GM12878 (cell line): ENCODE measurements at places on chromosomes 11 and 22. TPM values are rescaled to one million over a fixed set of nuclear protein-coding genes. Genes with fewer than 3 reads are reported as not detected.
A peak's percentile ranks its signal among the peaks of the same experiment; 100 is the strongest.

DNA sequence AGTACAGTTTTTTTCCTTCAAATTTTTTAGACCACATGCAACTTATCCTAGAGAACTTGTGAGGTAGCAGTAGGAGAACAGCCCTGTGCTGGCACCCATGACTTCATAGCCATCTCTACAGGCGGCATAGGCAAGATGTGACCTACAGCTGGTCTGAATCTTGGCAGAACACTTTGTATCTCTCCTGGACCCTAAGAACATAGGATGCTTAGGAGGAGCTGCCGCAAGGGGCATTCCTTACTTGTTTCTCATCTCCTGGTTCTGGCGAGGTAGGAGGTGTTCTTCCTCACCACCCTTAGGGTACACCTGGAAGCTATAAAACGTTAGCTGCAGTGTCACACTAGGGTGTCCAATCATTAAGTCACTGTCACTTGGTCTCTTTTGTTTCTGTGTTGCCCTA, 16.4 kb downstream of the CWC15 start:
- H3K27me3 ChIP-seq, result no peaks in the 10 kb centered on the region
- H3K4me1 ChIP-seq, result no peaks in the 10 kb centered on the region
- DNase-seq, result no peak
- no peak overlapping the region for H3K27ac ChIP-seq
- H3K36me3 ChIP-seq, result no peaks in the 10 kb centered on the region
- no peak overlapping the region for H3K4me3 ChIP-seq

The ARHGAP32 gene
- polyA plus RNA-seq, result 0.01 and 0.02 TPM in 2 replicates

The CBL gene
- 8.6 and 8.8 TPM in 2 replicates for polyA plus RNA-seq

- no peaks in the 10 kb centered on the region for H3K27me3 ChIP-seq
- no peak overlapping the region for H3K27ac ChIP-seq
- H3K4me3 ChIP-seq, result no peak overlapping the region
- no peak for DNase-seq
- no peaks in the 10 kb centered on the region for H3K4me1 ChIP-seq
Observed at GRCh38 chr22:27327981-27328721, 473.4 kb downstream of the MN1 start.

DNA sequence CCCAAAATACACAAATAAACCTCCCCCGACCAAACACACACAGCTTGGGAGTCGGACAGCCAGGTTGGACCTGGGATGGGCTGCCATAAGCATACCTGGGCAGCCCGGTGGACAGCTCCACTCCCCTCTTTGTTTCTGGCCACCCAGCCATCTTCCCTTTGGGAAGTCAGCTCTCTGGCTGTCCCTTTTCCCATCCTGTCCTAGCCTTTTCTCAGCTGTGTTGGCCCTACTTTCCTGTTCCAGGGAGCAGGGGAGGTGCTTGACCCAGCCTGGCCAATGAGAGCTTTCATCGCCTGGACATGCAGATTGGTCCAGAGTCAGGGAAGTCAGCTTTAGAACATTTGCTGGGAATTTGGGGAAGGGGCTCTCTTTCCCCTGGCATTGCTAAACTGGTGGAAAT, 68.7 kb upstream of the NECTIN1 start:
- H3K4me1 ChIP-seq, result no peaks in the 10 kb centered on the region
- no peaks in the 10 kb centered on the region for H3K27me3 ChIP-seq
- DNase-seq, result no peak

- H3K36me3 ChIP-seq, result no peaks in the 10 kb centered on the region
- no peak overlapping the region for H3K27ac ChIP-seq
- H3K4me3 ChIP-seq, result no peak overlapping the region
- no peaks in the 10 kb centered on the region for H3K27me3 ChIP-seq
- DNase-seq, result no peak
Observed at GRCh38 chr11:4654635-4655369, 11.0 kb downstream of the OR51E1 start.

GRCh38 chr11:116715383-116715782, 57.4 kb downstream of the BUD13 start:
- H3K27ac ChIP-seq, result no peak overlapping the region
- H3K36me3 ChIP-seq, result no peaks in the 10 kb centered on the region
- peaks cover 3% of the 10 kb centered on the region for H3K27me3 ChIP-seq
- H3K4me1 ChIP-seq, result no peaks in the 10 kb centered on the region
- DNase-seq, result no peak
- H3K4me3 ChIP-seq, result no peak overlapping the region

- no peaks in the 10 kb centered on the region; the same call in 1 of the 2 replicates for H3K27me3 ChIP-seq
- no peak for DNase-seq
- H3K27ac ChIP-seq, result no peak overlapping the region; the same call in 1 of the 2 replicates
Observed at GRCh38 chr11:559712-560304, 730 bp downstream of the LMNTD2 start.

DNA sequence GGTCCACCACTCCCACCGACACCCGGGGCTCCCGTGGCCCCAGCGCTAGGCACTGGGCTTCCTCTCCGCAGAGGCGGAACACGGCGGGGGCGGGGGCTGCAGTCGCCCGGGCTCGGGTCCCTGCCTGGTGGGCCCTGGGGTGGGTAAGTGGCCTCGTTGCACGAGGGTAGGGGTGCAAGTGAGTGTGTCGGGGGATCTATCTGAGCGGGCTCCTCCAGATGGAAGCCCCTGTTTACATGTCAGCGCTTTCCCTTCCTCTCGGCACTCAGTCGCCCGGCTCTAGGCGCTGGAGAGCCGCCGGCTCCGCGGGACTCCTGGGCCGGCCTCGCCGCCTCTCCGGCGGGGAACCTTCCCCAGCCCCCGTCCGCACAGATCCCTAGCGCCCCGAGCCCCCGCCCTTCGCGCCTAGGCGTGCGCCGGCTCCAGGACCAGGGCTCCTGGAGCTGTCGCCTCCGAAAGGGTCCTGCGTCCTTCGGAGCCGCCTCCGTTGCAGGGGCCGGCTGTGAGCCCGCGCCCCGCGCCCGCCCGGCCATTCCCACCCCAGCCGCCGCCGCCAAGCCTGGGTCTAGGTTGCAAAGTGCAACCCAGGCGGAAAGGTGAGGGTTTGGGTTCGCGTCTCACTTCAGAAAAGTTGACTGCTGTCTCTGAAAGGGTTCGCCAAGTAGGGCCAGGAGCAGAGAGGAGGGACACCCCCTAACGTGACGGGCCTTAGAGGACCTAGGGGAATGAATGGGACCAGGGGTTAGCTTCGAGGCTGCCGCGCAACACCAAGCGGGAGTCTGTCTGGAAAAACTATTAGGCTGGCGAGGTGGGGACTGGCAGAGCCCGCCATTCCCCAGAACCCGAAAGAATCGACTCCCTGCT, 978 bp downstream of the FLI1 start:
- peaks cover 26% of the 10 kb centered on the region for H3K4me1 ChIP-seq
- H3K27me3 ChIP-seq, result no peaks in the 10 kb centered on the region
- peak overlapping the region; percentile 81 for H3K27ac ChIP-seq
- DNase-seq, result no peak
- H3K4me3 ChIP-seq, result peak overlapping the region; percentile 95
- peaks cover 6% of the 10 kb centered on the region; the same call in 1 of the 2 replicates for H3K36me3 ChIP-seq

GRCh38 chr11:130465263-130465662, 16.8 kb downstream of the ADAMTS15 start:
- no peaks in the 10 kb centered on the region for H3K4me1 ChIP-seq
- H3K4me3 ChIP-seq, result no peak overlapping the region
- no peak for DNase-seq
- H3K36me3 ChIP-seq, result no peaks in the 10 kb centered on the region

The IGLL1 gene
- not detected in 2 replicates for polyA plus RNA-seq

GRCh38 chr11:7501894-7502293, 11.9 kb upstream of the PPFIBP2 start:
- no peaks in the 10 kb centered on the region for H3K36me3 ChIP-seq
- H3K27me3 ChIP-seq, result no peaks in the 10 kb centered on the region
- H3K4me1 ChIP-seq, result peaks cover 14% of the 10 kb centered on the region; the same call in 1 of the 2 replicates
- H3K4me3 ChIP-seq, result no peak overlapping the region

- H3K27me3 ChIP-seq, result no peaks in the 10 kb centered on the region
- no peak for DNase-seq
- no peaks in the 10 kb centered on the region for H3K36me3 ChIP-seq
- H3K27ac ChIP-seq, result no peak overlapping the region
- H3K4me3 ChIP-seq, result no peak overlapping the region
Observed at GRCh38 chr11:69231466-69232018, 62.4 kb upstream of the MYEOV start.

DNA sequence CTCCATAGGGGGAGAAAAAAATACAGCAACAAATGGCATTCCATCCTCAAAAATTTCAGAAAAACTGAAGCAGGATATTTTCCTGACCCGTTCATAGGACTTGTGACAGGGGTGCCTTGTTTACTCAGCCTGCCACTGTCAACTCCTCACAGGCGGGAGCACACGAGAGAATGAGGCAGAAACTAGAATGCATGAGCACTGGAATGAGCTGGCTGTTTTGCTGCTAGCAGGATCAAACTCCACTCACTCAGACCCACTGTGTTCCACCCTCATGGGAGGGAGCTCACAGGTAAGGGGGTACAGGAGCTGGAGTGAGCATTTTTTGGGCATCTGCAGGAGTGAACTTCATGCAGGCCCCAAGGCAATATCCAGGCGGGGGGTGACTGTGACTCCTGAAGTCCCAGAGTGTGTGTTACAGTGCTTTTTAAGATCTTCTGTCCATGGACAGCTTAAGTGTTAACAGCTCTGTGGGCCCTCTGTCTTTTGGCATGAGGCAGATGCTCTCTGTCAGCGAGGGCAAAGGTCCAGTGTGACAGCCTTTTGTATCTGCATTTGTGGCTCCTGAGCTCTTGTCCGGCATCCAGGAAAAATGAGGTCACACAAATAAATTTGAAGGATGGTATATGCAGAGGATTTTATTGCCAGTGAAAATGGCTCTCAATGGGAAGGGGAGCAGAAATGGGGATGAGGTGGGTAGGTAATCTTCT, 905.7 kb upstream of the TENM4 start:
- H3K4me3 ChIP-seq, result no peak overlapping the region
- no peak overlapping the region for H3K27ac ChIP-seq
- H3K27me3 ChIP-seq, result no peaks in the 10 kb centered on the region
- no peaks in the 10 kb centered on the region for H3K36me3 ChIP-seq
- no peak for DNase-seq
- H3K4me1 ChIP-seq, result no peaks in the 10 kb centered on the region

DNA sequence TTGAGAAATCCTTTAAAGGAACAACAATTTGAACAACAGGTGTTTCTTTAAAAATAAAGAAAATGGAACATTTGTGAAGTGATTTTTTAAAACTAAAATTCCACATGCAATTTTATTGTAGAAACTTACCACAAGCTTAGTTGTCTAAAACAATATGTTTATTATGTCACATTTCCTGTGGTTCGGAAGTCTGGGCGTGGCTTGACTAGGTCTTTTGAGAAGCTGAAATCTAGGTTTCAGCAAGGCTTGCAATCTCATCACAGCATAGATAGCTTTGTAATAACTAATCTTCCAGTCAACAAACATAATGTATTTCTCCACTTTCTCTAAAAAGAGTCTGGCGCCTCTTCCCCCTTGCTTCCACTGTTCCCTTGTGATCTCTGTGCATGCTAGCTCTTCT, 27.0 kb downstream of the MS4A6A start:
- no peak for DNase-seq
- no peak overlapping the region for H3K27ac ChIP-seq
- no peaks in the 10 kb centered on the region for H3K27me3 ChIP-seq
- no peaks in the 10 kb centered on the region for H3K4me1 ChIP-seq

The SLC22A6 gene
- not detected in 2 replicates for polyA plus RNA-seq

The CCDC87 gene
- 0.27 TPM in 1 of 2 replicates, not detected in the other for polyA plus RNA-seq

The ACER3 gene
- polyA plus RNA-seq, result 14.5 and 15.1 TPM in 2 replicates

DNA sequence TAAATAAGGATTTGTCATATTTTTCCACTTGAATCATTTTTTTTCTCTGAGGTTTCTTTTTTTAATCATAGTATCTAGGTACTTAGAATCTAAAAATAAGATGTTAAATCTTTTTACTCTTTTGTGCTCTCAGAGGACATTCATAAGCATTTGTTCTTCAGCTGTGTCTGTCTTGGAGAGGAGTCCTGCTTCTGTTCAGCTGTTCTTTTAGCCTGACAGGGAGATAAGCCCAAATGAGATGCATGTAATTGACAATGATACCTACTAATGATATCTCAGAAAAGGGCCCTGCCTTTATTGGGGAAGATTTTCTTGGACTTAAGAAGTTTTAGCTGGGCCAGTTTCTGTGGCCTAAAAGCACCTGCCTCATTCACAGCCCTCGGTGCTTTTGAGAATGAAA, 156.9 kb downstream of the NCAM1 start:
- H3K27ac ChIP-seq, result no peak overlapping the region
- H3K4me1 ChIP-seq, result no peaks in the 10 kb centered on the region
- no peak overlapping the region for H3K4me3 ChIP-seq

The NLRP14 gene
- 0.05 TPM in 1 of 2 replicates, not detected in the other for polyA plus RNA-seq

DNA sequence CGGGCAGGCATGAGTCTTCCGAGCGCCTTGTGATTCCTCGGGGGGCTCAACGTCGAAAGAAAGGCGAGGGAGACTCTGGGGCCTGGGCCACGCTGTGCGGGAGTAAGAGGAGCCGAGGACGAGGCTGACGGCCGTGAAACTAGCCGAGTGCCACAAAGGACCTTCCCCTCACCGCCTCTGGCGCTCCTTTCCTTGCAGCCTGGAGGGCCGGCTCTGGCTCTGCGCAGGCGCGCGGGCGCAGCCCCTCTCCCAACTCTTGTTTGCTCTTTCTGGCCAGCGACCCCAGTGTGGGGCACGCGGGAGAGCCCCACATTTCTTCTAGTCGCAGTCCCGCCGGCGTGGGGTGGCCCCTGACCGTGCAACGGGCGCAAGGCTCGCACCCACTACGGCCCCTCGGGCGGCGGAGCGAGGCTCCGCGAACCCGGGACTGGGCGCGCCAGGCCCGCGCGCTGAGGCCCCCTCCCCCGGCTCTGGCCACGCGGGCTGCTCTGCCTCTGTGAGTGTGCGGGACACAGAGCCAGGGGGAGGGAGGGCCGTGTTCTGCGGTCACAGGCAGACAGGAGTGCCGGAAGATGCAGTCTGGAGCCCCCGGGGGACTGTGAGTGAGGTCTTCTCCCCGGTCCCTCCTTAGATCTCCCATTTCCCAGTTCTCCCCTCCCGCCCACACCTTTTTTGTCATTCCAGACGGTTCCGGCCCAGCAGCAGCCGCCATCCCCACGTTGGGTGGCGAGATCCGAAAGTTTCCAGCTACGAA, 1.0 kb upstream of the TOB2 start:
- DNase-seq, result no peak
- 0 out of 2 replicates have a peak, but pooled peaks cover 4% of the 10 kb centered on the region for H3K4me1 ChIP-seq
- peaks cover 5% of the 10 kb centered on the region; the same call in 1 of the 2 replicates for H3K36me3 ChIP-seq
- H3K27me3 ChIP-seq, result no peaks in the 10 kb centered on the region

DNA sequence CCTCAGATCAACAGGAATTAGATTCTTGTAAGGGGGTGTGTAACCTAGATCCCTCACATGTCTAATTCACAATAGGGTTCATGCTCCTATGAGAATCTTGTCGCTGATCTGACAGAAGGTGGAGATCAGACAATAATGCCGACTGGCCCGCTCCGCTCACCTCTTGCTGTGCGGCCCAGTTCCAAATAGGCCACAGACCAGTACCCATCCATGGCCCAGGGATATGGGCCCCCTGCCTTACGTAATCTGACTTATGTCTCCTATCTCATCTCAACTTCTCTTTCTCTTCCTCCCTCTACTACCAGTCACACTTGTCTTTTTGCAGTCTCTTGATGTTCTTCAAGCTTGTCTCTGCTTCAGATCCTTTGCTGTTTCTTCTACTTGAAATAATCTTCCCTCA, 70.0 kb downstream of the CWF19L2 start:
- H3K36me3 ChIP-seq, result no peaks in the 10 kb centered on the region; the same call in 1 of the 2 replicates
- no peak for DNase-seq
- no peaks in the 10 kb centered on the region for H3K4me1 ChIP-seq
- H3K4me3 ChIP-seq, result no peak overlapping the region
